MCF 10A (cell line): ENCODE measurements at places on chromosomes 6 and 20. TPM values are rescaled to one million over a fixed set of nuclear protein-coding genes. Genes with fewer than 3 reads are reported as not detected.

The CGAS gene
- total RNA-seq = 11.6 and 14.1 TPM in 2 replicates

The FOXC1 gene
- total RNA-seq = 16.7 and 16.8 TPM in 2 replicates

The HMGCLL1 gene
- total RNA-seq = 0.17 and 0.21 TPM in 2 replicates

The OSER1 gene
- total RNA-seq = 45.4 and 50.8 TPM in 2 replicates

The SEL1L2 gene
- total RNA-seq = not detected in 2 replicates

The NKAPL gene
- total RNA-seq = not detected in 2 replicates

The RBM24 gene
- total RNA-seq = not detected in 2 replicates

The TMC2 gene
- not detected in 2 replicates for total RNA-seq

The TAGAP gene
- not detected in 2 replicates for total RNA-seq

The KHDRBS2 gene
- total RNA-seq = not detected in 2 replicates

The BEND3 gene
- 2.8 and 3.1 TPM in 2 replicates for total RNA-seq

The EYS gene
- 1.5 and 1.6 TPM in 2 replicates for total RNA-seq

The C6orf58 gene
- total RNA-seq = not detected in 2 replicates

The HLA-G gene
- total RNA-seq = not detected in 2 replicates

The MYBL2 gene
- total RNA-seq = 16.4 and 44.3 TPM in 2 replicates

The STX11 gene
- total RNA-seq = 1.1 and 2.1 TPM in 2 replicates

The ADAT2 gene
- 23.2 and 27.7 TPM in 2 replicates for total RNA-seq

The METTL24 gene
- not detected in 2 replicates for total RNA-seq

GRCh38 chr6:100879317-100879716 is 1.8 kb downstream of the ASCC3 start:
- DNase-seq = no peak
- H3K4me1 ChIP-seq = peaks cover 52% of the 10 kb centered on the region
- H3K36me3 ChIP-seq = peaks cover 6% of the 10 kb centered on the region
- peak overlapping the region; percentile 3 for H3K27ac ChIP-seq
- H3K4me3 ChIP-seq = peak overlapping the region; percentile 100

- no peaks in the 10 kb centered on the region for H3K27me3 ChIP-seq
- no peak overlapping the region for H3K27ac ChIP-seq
- no peak overlapping the region for H3K4me3 ChIP-seq
- peaks cover 22% of the 10 kb centered on the region for H3K4me1 ChIP-seq
Observed at GRCh38 chr6:22825210-22825609, 255.8 kb downstream of the HDGFL1 start.

GRCh38 chr6:13120483-13121482 is 207.6 kb downstream of the TBC1D7 start:
- DNase-seq = no peak
- H3K4me3 ChIP-seq = no peak overlapping the region
- H3K27ac ChIP-seq = no peak overlapping the region
- H3K4me1 ChIP-seq = no peaks in the 10 kb centered on the region
- H3K36me3 ChIP-seq = no peaks in the 10 kb centered on the region

GRCh38 chr20:51803148-51803854 is 980 bp upstream of the SALL4 start:
- no peaks in the 10 kb centered on the region for H3K4me1 ChIP-seq
- no peaks in the 10 kb centered on the region for H3K36me3 ChIP-seq
- H3K27ac ChIP-seq = no peak overlapping the region
- H3K27me3 ChIP-seq = no peaks in the 10 kb centered on the region

GRCh38 chr20:62910777-62911497 is 15.4 kb downstream of the DIDO1 start:
- H3K4me1 ChIP-seq = peaks cover 6% of the 10 kb centered on the region
- no peak overlapping the region for H3K27ac ChIP-seq
- H3K36me3 ChIP-seq = peaks cover 82% of the 10 kb centered on the region
- H3K27me3 ChIP-seq = no peaks in the 10 kb centered on the region
- no peak for DNase-seq

- H3K36me3 ChIP-seq = no peaks in the 10 kb centered on the region
- H3K27me3 ChIP-seq = no peaks in the 10 kb centered on the region
- no peak overlapping the region for H3K27ac ChIP-seq
- no peak for DNase-seq
Observed at GRCh38 chr20:37333848-37334318, 12.1 kb upstream of the SRC start.

GRCh38 chr20:41784209-41784958 is 166.2 kb upstream of the CHD6 start:
- H3K27ac ChIP-seq = no peak overlapping the region
- H3K36me3 ChIP-seq = no peaks in the 10 kb centered on the region
- no peak overlapping the region for H3K4me3 ChIP-seq
- no peaks in the 10 kb centered on the region for H3K27me3 ChIP-seq
- no peak for DNase-seq

DNA sequence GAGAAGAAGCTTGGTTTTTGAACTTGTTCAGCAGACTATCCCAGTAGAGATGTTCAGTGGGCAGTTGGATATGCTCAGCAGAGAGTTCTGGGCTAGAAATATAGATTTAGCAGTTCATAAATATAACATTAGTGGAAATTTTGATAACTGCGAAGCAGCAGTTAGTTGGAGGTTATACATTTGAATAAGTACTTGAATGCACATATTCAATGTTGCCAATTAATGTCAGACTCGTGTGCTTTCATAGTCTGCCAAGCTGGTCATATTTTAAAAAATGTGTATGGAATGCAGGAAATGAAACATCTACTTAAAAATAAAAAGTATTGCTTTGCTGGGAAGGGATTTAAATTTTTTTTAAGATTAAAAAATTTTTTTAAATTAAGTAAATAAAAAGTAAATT is 92.5 kb upstream of the E2F3 start:
- no peak overlapping the region for H3K4me3 ChIP-seq
- H3K27me3 ChIP-seq = peaks cover 16% of the 10 kb centered on the region
- H3K4me1 ChIP-seq = no peaks in the 10 kb centered on the region
- H3K36me3 ChIP-seq = peaks cover 6% of the 10 kb centered on the region
- no peak for DNase-seq

- peak; percentile 30 for DNase-seq
- H3K36me3 ChIP-seq = peaks cover 70% of the 10 kb centered on the region
- peaks cover 20% of the 10 kb centered on the region for H3K4me1 ChIP-seq
- no peaks in the 10 kb centered on the region for H3K27me3 ChIP-seq
Observed at GRCh38 chr6:17630511-17631073, 30.5 kb downstream of the FAM8A1 start.

DNA sequence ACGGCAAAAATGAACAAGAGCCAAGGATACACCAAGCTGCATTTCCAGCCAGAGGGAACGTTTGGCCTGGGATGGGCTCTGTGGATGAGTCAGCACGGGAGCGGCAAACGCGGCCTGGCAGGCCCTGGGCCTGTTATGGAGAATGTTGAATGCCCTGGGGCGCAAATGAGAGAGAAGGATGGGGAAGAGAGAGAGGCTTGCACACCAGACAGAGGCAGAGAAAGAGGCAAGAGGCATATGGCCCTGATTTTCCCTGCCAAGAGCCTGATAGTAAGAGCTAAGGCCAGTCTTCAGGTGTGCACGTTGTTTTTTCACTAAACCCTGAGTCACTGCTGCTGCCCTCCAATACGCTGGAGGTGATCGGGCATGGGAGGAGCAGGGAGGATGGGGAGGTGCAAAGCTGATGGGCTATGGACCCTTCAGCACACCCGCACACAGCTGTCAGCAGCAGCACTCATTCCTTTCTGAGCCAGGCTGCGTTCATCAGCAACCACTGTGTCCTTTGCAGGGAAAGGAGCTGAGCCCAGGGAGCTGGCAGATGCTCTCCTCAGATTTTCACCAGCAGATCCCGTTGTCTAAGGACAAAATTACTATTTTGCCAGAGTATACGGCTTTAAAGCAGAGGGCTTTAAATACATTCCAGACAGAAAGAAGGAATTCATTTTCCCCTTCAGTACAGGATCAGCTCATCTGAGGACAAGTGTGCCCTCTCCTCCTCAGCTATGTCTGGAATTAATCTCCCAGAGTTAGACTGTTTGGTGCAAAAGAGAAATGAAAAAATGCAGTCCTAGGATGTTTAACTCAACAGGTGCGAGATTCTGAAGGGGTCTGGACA is 61.7 kb upstream of the SLC22A23 start:
- no peaks in the 10 kb centered on the region for H3K27me3 ChIP-seq
- peak overlapping the region; percentile 44 for H3K27ac ChIP-seq
- peak; percentile 99 for DNase-seq
- H3K4me1 ChIP-seq = peaks cover 44% of the 10 kb centered on the region
- no peaks in the 10 kb centered on the region for H3K36me3 ChIP-seq
- peak overlapping the region; percentile 6 for H3K4me3 ChIP-seq

GRCh38 chr20:41560970-41561369 is 57.2 kb downstream of the CHD6 start:
- H3K4me1 ChIP-seq = peaks cover 15% of the 10 kb centered on the region
- H3K4me3 ChIP-seq = no peak overlapping the region
- H3K27ac ChIP-seq = peak overlapping the region; percentile 46
- no peaks in the 10 kb centered on the region for H3K27me3 ChIP-seq
- peaks cover 10% of the 10 kb centered on the region for H3K36me3 ChIP-seq

- H3K4me3 ChIP-seq = no peak overlapping the region
- H3K4me1 ChIP-seq = no peaks in the 10 kb centered on the region
- peak; percentile 57 for DNase-seq
- H3K27me3 ChIP-seq = no peaks in the 10 kb centered on the region
- peaks cover 39% of the 10 kb centered on the region for H3K36me3 ChIP-seq
Observed at GRCh38 chr6:149614337-149614736, 34.2 kb downstream of the KATNA1 start.

DNA sequence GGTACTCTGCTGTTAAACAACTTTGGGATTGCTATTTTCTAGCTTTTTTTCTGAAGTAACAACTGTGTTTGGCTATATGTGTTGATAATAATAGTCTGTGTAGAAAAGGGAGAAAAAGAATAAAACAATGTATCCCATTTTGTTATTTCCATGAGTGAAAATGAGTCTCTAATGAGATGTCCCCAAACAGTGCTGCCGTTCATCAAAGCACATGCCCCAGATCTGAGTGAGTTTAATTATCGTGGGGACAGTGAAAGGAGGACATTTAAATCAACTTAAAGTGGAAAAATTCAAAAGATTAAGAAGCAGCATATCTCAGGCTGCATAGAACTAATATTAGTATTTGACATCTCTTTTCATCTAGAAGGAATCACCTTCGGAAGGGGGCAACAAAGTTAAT is 59.6 kb downstream of the NCOA7 start:
- H3K27ac ChIP-seq = no peak overlapping the region
- no peak overlapping the region for H3K4me3 ChIP-seq
- no peak for DNase-seq

- peaks cover 61% of the 10 kb centered on the region for H3K36me3 ChIP-seq
- H3K4me3 ChIP-seq = no peak overlapping the region
- no peak for DNase-seq
- H3K27me3 ChIP-seq = no peaks in the 10 kb centered on the region
- H3K4me1 ChIP-seq = no peaks in the 10 kb centered on the region
Observed at GRCh38 chr6:127290391-127291265, 24.0 kb downstream of the RNF146 start.

DNA sequence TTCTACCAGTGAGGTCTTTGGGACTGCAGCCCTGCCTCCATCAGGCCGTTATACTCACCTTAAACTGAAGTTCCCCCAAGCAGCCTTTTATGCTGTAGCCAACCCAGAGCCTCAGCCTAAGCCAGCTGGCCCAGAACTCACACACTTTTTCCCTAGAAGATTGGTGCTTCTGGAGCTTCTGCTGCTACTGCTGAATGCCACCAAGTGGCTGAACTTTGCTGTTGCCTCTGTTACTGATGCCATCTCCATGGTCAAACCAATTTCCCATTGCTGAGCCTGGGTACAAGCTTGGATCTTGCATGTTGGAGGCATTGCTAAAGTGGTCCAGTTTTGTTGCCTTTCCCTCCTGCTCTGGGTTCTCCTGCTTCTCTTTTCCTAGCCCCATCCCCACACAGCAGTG is 15.0 kb upstream of the TBX18 start:
- peak overlapping the region; percentile 18 for H3K27ac ChIP-seq
- H3K4me3 ChIP-seq = no peak overlapping the region
- H3K36me3 ChIP-seq = no peaks in the 10 kb centered on the region
- peak; percentile 14 for DNase-seq

DNA sequence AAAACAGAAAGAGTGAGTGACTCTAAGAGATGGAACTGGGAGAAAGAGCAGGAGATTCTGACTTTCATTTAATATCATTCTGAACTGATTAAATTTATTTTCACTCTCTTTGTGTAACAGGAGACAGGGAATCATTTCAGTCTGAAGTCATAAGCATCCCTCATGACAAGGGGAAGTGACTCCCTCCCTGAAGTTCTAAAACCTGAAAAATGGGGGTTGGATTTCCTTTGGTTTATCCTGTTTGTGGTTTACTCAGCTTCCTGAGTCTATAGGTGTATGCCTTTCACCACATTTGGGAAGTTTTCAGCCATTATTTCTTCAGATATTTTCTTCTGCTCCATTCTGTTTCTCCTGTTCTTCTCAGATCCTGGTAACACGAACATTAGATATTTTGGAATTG is 3.4 kb upstream of the FKBP1A start:
- no peak overlapping the region for H3K27ac ChIP-seq
- H3K36me3 ChIP-seq = no peaks in the 10 kb centered on the region
- no peaks in the 10 kb centered on the region for H3K27me3 ChIP-seq
- DNase-seq = no peak
- H3K4me3 ChIP-seq = no peak overlapping the region

GRCh38 chr6:92281571-92282076 is 1137.7 kb downstream of the EPHA7 start:
- H3K27me3 ChIP-seq = peaks cover 12% of the 10 kb centered on the region
- peaks cover 6% of the 10 kb centered on the region for H3K4me1 ChIP-seq
- H3K36me3 ChIP-seq = no peaks in the 10 kb centered on the region
- no peak overlapping the region for H3K4me3 ChIP-seq
- DNase-seq = no peak
- H3K27ac ChIP-seq = peak overlapping the region; percentile 16

DNA sequence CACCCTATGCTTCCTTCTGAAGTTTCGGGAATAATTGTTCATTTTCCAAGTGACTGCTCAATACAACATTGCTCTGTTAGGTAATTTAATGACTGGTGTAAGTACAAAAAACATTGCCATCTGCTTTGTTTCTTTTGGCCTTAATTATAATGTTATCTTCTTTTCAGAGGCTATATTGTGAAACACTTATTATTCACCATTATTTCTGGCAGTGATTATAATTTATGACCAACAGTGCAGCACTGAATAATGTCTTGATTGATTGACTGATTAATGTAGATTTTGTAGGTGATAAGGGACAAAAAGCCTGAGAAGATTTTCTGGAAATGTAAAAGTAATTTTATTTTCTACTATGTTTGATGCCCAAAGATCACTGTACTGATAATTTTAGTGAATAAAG is 377.7 kb downstream of the PLCB1 start:
- H3K36me3 ChIP-seq = peaks cover 6% of the 10 kb centered on the region
- H3K27ac ChIP-seq = peak overlapping the region; percentile 4
- no peaks in the 10 kb centered on the region for H3K27me3 ChIP-seq
- H3K4me3 ChIP-seq = peak overlapping the region; percentile 59

- H3K4me1 ChIP-seq = no peaks in the 10 kb centered on the region
- H3K4me3 ChIP-seq = no peak overlapping the region
Observed at GRCh38 chr6:6742535-6742934, 154.0 kb downstream of the LY86 start.

DNA sequence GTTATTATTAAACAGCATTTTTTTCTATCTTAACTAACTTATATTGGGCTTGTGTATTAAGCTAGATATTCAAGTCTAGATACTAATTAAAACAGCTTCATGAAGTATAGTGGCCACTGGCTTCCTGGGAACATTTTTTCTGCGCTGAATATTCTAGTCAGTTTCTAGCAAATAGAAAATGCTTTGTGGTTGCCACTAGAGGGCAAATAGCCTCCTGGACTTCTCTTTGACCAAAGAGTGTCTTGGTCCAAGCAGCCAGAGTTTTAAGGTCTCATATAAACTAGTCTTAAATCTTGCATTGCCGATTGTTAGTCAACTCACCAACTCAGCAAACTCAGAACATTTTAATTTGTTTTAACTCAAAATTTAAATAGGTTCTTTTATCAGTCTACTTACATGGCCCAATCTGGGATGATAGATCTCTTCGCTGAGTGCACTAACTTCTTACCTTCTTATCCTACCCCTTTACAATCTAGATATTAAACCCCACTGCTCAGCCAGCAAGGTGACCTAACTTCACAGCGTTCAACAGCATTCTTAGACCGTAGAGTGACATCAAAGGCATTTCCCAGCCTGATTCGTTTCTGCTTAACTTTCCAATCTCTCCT is 24.6 kb upstream of the ID4 start:
- H3K4me3 ChIP-seq = no peak overlapping the region
- no peak overlapping the region for H3K27ac ChIP-seq
- H3K27me3 ChIP-seq = peaks cover 70% of the 10 kb centered on the region
- peak; percentile 36 for DNase-seq
- no peaks in the 10 kb centered on the region for H3K36me3 ChIP-seq
